ENCODE measurements at places on chromosomes 4 and X. TPM values are rescaled to one million over a fixed set of nuclear protein-coding genes. Genes with fewer than 3 reads are reported as not detected.

- DNase-seq, result no peak
- H3K27ac ChIP-seq, result no peak overlapping the region
- H3K4me1 ChIP-seq, result peaks cover 25% of the 10 kb centered on the region
- peaks cover 27% of the 10 kb centered on the region for H3K36me3 ChIP-seq
Measured at GRCh38 chr4:118776157-118776954, 59.6 kb downstream of the SEC24D start.

- H3K36me3 ChIP-seq, result no peaks in the 10 kb centered on the region
- H3K4me1 ChIP-seq, result no peaks in the 10 kb centered on the region
- no peaks in the 10 kb centered on the region for H3K27me3 ChIP-seq
- H3K27ac ChIP-seq, result no peak overlapping the region
- H3K4me3 ChIP-seq, result no peak overlapping the region
Measured at GRCh38 chr4:25330905-25331808, 18.6 kb downstream of the ZCCHC4 start.

GRCh38 chr4:87179751-87180150, 40.7 kb downstream of the KLHL8 start:
- no peaks in the 10 kb centered on the region for H3K36me3 ChIP-seq
- H3K4me1 ChIP-seq, result no peaks in the 10 kb centered on the region
- H3K27ac ChIP-seq, result no peak overlapping the region
- H3K27me3 ChIP-seq, result no peaks in the 10 kb centered on the region
- DNase-seq, result no peak
- no peak overlapping the region for H3K4me3 ChIP-seq

GRCh38 chr4:54499308-54500074, 158.3 kb upstream of the KIT start:
- no peak overlapping the region for H3K4me3 ChIP-seq
- H3K27me3 ChIP-seq, result no peaks in the 10 kb centered on the region
- no peaks in the 10 kb centered on the region for H3K36me3 ChIP-seq

DNA sequence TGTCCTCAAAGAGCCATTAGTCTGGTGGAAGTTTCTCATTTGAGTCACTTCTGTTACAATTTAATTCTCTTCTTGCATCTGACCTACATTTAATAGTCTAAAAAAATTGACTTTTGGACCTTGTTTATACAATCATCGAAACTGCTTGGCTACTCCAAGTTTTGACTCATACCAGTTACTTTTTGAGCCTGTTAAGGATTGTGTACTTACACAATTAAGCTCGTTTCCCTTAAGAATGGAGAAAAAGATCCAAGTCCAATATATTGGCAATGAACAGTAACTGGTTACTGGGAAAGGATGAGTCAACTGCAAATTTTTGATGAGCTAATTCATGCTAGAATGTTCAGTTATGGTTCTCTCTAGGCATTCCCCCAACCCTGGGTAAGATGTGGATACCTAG, 58.2 kb downstream of the DCX start:
- H3K4me3 ChIP-seq, result no peak overlapping the region
- no peak for DNase-seq
- H3K27ac ChIP-seq, result no peak overlapping the region
- no peaks in the 10 kb centered on the region for H3K27me3 ChIP-seq
- H3K36me3 ChIP-seq, result no peaks in the 10 kb centered on the region
- no peaks in the 10 kb centered on the region for H3K4me1 ChIP-seq

- H3K27ac ChIP-seq, result no peak overlapping the region
- H3K4me1 ChIP-seq, result peaks cover 12% of the 10 kb centered on the region
- DNase-seq, result no peak
- H3K27me3 ChIP-seq, result no peaks in the 10 kb centered on the region
- H3K36me3 ChIP-seq, result no peaks in the 10 kb centered on the region
Measured at GRCh38 chr4:104901438-104901837, 245.2 kb upstream of the TET2 start.

DNA sequence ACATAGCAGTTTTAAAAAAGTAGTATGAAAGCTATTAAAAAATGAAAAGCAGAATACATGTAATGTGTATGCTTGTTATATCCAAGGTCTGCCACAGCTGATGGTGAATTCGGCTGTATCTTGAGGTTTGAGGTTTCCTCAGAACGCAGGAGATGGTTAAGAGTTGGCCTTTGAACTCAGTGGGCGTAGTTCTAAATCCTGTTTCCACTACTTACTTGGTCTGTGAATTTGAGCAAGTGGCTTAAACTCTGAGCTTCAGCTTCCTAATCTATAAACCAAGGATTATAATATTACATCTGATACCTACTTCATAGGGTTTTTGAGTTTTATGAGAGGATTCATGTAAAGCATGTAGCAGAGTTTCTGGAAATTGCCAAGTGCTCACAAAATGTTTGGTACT, 125.2 kb downstream of the STIM2 start:
- no peak for DNase-seq
- no peaks in the 10 kb centered on the region for H3K4me1 ChIP-seq
- H3K4me3 ChIP-seq, result no peak overlapping the region
- H3K27ac ChIP-seq, result no peak overlapping the region
- H3K36me3 ChIP-seq, result no peaks in the 10 kb centered on the region
- no peaks in the 10 kb centered on the region for H3K27me3 ChIP-seq

- H3K27me3 ChIP-seq, result no peaks in the 10 kb centered on the region
- H3K4me3 ChIP-seq, result no peak overlapping the region
- no peak for DNase-seq
- no peaks in the 10 kb centered on the region for H3K4me1 ChIP-seq
- H3K36me3 ChIP-seq, result no peaks in the 10 kb centered on the region
Measured at GRCh38 chr4:130632731-130633604, 1537.0 kb downstream of the C4orf33 start.

DNA sequence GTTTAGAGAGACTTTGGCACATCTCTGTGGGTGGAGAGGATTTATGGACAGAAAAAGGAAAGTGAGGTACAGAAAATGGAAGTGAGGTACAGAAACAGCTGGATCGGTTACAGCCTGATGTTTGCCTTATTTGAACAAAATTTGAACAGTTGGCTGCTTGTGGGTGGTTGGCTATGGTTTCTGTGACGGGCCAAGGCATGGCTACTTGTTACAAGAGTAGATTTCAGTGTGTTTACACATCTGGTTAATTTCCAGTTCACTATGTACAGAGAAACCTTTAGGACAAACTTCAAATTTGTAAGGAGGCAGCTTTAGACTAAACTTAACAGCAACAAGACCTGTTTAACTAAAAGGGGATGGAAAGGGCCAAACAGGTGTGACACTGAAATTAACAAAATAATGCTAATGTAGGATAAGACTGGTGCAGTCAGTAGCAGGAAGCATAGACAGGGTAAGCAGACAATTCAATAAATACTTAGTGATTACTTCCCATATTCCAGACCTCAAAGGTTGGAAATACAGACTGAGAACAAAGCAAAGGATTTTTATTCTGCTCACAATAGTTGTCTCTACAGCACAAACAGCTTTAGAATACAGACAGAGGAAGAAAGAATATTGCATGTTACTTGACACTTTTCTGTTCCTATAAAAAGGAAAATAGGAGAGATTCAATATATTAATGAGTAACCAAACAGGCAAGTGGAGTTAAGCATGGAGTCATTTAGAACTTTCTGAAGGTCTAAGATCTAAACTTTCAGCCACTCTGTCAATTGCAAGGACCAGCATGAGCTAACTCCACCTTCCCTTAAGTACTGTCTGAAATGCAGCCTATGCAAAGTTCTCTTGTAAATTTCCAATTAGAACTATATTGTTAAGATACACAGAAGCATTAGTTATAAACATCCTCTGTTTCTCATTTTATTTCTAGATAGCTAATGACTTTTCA, 294.4 kb upstream of the FAT4 start:
- no peaks in the 10 kb centered on the region for H3K4me1 ChIP-seq
- H3K27ac ChIP-seq, result no peak overlapping the region
- DNase-seq, result no peak
- H3K36me3 ChIP-seq, result no peaks in the 10 kb centered on the region
- no peaks in the 10 kb centered on the region for H3K27me3 ChIP-seq

DNA sequence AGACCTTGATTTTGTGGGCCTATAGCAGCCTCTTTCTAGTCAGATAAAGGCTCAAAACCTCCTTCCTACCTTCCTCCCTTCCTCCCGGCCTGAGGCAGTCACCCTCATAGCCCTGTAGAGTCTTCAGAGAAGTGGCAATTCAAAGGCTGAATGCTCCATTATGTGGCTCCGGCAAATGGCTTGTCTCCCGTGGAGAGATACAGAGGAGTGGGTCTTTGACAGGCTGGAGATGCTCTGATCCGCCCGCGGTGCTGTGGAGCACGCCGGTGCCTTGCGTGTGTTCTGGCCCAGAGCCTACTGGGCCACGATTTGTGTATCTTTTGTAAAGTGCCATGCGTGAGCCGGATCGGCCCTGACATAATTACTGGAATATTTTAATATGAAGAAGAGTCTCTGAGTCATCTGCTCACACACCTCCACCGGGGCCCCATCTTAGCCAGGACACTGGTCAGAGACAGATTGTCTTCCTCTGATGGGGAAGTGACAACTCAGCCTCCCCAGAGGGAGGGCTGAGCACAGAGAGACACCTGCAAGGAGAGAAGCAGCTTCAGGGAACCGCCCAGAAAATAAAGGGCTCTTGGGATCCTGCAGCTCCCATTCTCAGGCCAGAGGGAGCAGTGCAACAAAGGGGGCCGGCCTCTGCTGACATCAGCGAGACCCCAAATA, 88.7 kb downstream of the DCTD start:
- H3K27me3 ChIP-seq, result peaks cover 11% of the 10 kb centered on the region
- no peaks in the 10 kb centered on the region for H3K36me3 ChIP-seq
- no peak overlapping the region for H3K4me3 ChIP-seq
- H3K27ac ChIP-seq, result no peak overlapping the region

DNA sequence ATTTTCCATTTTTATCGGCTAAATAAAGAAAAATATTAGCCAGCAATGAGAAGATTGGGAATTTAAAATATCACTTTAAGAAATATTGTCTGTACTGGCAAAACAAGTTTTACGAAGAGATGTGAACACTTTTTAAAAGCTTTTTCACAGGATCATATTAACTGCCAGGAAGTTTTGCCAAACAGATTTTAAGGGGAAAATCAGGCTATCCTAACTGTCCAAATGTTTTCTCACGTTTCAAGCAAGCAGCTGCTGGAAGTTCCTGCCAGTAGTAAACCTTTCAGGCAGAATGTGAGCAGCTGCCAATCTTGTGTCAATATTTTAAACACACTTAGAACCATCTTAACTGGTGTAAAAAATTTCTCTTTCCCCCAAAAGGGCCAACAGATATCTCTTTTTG, 101.1 kb downstream of the ADGRL3 start:
- DNase-seq, result no peak
- H3K4me1 ChIP-seq, result no peaks in the 10 kb centered on the region
- H3K27ac ChIP-seq, result no peak overlapping the region
- no peak overlapping the region for H3K4me3 ChIP-seq
- no peaks in the 10 kb centered on the region for H3K36me3 ChIP-seq
- no peaks in the 10 kb centered on the region for H3K27me3 ChIP-seq

DNA sequence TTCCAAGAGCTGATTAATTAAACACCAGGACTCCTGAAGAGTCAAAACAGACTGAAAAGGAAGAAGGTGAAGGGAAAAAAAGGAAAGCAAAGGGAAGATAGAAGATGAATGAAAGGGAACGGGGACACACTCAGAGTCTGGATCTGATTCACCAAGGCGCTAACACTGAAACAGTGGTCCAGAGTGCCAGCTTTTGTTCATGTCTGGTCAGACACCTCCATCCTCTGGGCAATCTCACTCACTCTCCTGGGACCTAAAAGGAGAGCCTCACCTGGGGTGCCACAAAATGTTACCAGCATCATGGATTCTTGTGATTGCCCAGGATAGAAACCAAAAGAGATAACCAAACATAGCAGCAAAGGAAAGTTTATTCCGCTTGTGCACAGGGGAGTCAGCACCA, 120.3 kb upstream of the AFF2 start:
- H3K4me1 ChIP-seq, result no peaks in the 10 kb centered on the region
- no peaks in the 10 kb centered on the region for H3K27me3 ChIP-seq
- H3K36me3 ChIP-seq, result no peaks in the 10 kb centered on the region
- no peak overlapping the region for H3K27ac ChIP-seq

DNA sequence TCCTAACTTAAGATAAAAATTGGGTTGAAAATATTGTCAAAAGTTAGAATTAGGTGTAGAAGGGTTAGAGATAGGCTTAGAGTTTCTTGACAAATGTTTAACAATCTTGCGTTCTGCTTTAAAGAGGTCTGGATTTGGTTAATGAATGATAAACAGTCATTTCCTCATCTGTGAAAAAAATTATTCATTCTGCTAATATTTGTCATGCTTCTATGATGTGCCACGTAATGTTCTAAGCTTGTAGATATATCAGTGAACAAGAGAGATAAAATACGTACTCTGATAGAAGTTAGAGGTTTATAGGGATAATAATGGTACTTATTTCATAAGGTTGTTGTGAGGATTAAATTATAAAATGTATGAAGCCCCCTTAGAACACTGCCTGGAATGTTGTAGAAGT, 443.0 kb upstream of the GALNT7 start:
- no peaks in the 10 kb centered on the region for H3K36me3 ChIP-seq
- H3K4me1 ChIP-seq, result no peaks in the 10 kb centered on the region
- H3K27ac ChIP-seq, result no peak overlapping the region
- H3K4me3 ChIP-seq, result no peak overlapping the region

DNA sequence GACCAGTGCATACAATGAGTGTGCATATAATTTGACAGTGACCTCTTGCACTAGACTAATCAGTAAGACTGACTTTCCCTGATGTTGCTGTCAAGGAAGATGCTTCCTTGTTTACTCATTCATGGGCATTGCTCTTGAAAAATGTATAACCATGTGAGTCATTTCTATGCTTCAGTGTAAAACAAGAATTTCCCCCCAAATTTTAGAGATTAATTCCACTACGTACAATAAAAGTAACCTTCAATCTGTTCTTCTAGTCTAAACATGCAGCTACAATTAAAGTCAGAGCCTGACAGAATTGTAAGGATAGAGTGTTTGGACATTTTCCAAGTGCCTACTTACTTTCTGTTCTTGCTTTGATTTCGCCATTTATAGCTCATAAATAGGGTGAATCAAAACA, 935.7 kb downstream of the RAPGEF2 start:
- DNase-seq, result no peak
- H3K27me3 ChIP-seq, result no peaks in the 10 kb centered on the region
- H3K36me3 ChIP-seq, result no peaks in the 10 kb centered on the region

GRCh38 chr4:83830138-83830888, 294.4 kb downstream of the GPAT3 start:
- H3K27ac ChIP-seq, result no peak overlapping the region
- H3K4me3 ChIP-seq, result no peak overlapping the region
- no peaks in the 10 kb centered on the region for H3K27me3 ChIP-seq

GRCh38 chr4:1644891-1645657, 39.0 kb downstream of the FAM53A start:
- no peaks in the 10 kb centered on the region for H3K36me3 ChIP-seq
- H3K4me3 ChIP-seq, result no peak overlapping the region
- H3K27ac ChIP-seq, result no peak overlapping the region
- H3K27me3 ChIP-seq, result no peaks in the 10 kb centered on the region
- no peak for DNase-seq

- no peak overlapping the region for H3K4me3 ChIP-seq
- 0 out of 2 replicates have a peak, but pooled peaks cover 2% of the 10 kb centered on the region for H3K36me3 ChIP-seq
- no peak for DNase-seq
- no peak overlapping the region for H3K27ac ChIP-seq
- H3K27me3 ChIP-seq, result no peaks in the 10 kb centered on the region
Measured at GRCh38 chr4:1240721-1241465, 8.0 kb downstream of the CTBP1 start.

The L1CAM gene
- total RNA-seq, result not detected

The TENT5D gene
- not detected for total RNA-seq

The IRS4 gene
- not detected for total RNA-seq

The TGIF2LX gene
- not detected for total RNA-seq

The GUCY1A1 gene
- total RNA-seq, result not detected

The TNIP3 gene
- total RNA-seq, result 0.47 TPM

The UGT8 gene
- not detected for total RNA-seq

The SSX2B gene
- total RNA-seq, result not detected
